ENCODE measurements at places on chromosomes 12 and 14.

- DNase-seq, result no peak
These were observed 12.5 kb upstream of the AJUBA start for GRCh38 chr14:22994762-22995275.

- peak; percentile 56 for DNase-seq
These were observed 598 bp downstream of the HIF1A start for GRCh38 chr14:61695695-61696527.

GRCh38 chr12:78914859-78915331, 50.3 kb downstream of the SYT1 start:
- DNase-seq, result no peak

- DNase-seq, result no peak
These were observed 3.4 kb downstream of the ABCD2 start for GRCh38 chr12:39616251-39616650.

DNA sequence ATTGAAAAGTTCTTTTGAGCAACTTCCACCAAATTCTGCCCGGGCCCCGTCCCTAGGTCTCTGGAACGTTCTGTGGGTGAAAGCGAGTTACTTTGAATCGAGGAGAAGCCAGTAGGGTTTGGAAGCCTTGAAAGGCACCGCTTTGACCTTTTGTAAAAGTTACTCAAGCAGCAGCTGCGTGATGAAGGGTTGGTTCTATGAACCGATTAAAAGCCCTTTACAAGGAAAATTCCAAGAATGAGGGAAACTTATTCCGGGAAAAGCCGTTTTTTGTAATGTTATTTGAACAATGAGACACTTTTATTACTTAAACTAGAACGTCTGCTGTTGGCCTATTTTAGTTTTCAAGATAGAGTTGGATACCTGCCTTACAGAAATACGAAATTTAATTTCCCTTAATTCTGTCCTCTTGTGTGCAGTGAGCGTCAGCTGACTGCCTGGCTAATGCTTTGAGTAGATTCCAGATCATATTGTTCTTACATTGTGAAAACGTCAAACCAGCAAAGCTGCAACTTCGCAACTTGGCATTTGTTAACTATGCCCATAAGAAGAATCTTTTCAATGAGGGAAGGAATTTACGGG, 906 bp downstream of the LARP4 start:
- no peak for DNase-seq

GRCh38 chr14:99359906-99360305, 87.9 kb upstream of the BCL11B start:
- no peak for DNase-seq

DNA sequence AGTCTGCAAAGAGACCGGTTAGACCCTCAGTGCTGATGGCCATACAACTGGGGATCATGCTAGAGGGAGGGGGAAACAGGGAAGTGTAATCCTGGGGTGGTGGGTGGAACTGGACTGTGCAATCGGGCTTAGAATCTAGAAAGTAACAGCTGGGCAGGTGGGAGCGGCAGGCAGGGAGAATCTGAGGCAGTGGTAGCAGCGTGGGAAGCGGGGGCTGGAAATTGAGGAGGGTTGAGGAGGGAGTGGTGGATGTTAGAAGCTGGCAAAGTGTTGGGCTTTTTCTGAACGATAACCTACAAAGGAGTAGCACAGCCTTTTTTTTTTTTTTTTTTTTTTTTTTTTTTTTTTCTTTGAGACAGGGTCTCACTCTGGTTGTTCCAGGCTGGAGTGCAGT, 3.1 kb upstream of the IGFBP6 start:
- DNase-seq, result no peak

- DNase-seq, result no peak
These were observed 121.8 kb downstream of the NRXN3 start for GRCh38 chr14:78292003-78292402.

DNA sequence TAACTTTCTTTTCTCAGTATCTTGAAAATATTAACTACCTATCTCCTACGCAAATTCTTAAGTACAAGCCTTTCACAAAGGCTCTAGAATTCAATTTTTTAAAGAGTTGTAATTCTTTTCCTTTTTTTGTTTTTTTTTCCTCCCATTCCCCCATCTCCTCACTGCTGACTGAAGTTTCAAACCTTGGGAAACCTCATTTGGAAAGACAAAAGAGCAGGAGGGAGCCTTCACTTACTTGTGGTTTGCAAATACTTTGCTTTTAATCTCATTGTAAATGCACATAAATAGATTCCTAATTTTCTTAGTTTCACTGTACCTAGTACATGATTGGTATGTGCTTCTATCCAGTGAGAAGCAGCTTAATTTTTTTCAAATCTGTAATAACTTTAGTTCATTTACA, 15.8 kb upstream of the PTGDR start:
- DNase-seq, result no peak

DNA sequence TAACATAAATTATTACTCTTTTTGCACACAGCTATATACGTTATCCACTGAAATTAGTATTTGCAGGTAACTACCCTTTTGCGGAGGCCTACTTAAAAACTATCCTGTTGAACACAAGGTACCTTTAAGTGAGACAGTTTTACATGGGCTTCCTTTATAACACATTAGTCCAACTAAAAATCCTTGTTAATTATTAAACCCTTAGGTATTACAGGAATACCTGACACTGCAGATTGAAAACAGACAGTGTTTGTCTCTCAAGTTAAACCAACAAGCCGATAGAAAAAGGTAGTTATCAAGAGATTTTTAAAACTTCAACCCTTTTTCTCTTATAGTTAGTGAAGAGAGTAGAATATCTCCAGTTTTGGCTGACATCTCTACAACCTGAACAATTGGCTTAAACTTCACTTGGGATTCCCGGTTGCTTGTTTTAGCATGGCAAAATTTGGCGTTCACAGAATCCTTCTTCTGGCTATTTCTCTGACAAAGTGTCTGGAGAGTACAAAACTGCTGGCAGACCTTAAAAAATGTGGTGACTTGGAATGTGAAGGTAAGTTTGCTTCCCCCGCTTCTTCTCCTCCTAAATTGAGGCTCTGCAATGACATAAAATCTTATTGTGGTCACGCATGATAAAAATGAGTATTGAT, at the start of gene MIA2:
TSS of gene MIA2 (plus strand) at position 236 of the 647 bp plus-strand sequence. CDS start at position 436, 200 bp downstream.
- DNase-seq, result no peak

- no peak for DNase-seq
These were observed 86.5 kb downstream of the DAAM1 start for GRCh38 chr14:59274991-59275391.

- no peak for DNase-seq
These were observed 146.9 kb upstream of the KRR1 start for GRCh38 chr12:75658286-75658685.

- DNase-seq, result no peak
These were observed 50.5 kb downstream of the IFNG start for GRCh38 chr12:68109001-68109400.

All from activated naive CD4-positive, alpha-beta T cell treated with Interleukin-2 at 50 U/mL for 16 hours (primary cell).